Dermis blood vessel endothelial cell (primary cell): ENCODE measurements at places on chromosomes 7 and 10. TPM values are rescaled to one million over a fixed set of nuclear protein-coding genes. Genes with fewer than 3 reads are reported as not detected.

DNA sequence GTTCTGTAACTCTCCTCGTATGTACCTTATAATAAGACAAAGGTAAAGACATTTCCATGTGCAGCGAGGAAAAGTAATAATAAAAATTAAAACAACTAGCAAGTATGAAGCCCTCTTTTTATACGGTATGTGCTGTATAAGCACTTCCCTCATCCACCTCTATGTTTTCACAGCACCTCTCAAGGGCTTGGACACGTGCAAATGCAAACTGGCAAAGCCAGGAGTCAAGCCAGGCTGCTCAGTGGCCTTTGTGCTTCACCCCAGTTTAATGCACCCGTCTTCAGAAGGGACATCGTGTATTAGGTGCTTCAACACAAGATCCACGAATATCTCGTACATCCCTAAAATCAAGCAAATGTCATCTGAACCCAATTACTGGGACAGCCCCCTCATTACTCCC lies 1.3 kb upstream of the DGKI start:
- no peak for DNase-seq

DNA sequence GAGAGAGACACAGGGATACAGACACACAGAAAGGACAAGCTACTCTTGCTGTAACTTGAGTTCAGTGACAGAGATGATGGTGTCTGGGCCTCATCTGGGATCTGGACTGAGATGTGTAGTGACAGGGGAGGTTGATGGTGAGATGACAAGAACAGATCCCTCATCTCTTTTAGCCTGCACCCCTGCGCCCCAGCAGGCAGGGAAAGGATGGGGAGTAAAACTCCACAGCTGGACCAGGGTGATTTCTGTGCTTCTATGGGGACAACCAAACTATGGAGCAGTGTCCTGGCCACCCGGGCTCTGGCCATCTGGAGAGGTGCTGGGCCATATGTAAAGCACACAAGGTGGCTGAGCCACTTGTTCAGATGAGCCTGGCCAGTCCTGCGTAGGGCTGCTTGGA lies 4.5 kb upstream of the LRRC18 start:
- no peak for DNase-seq

DNA sequence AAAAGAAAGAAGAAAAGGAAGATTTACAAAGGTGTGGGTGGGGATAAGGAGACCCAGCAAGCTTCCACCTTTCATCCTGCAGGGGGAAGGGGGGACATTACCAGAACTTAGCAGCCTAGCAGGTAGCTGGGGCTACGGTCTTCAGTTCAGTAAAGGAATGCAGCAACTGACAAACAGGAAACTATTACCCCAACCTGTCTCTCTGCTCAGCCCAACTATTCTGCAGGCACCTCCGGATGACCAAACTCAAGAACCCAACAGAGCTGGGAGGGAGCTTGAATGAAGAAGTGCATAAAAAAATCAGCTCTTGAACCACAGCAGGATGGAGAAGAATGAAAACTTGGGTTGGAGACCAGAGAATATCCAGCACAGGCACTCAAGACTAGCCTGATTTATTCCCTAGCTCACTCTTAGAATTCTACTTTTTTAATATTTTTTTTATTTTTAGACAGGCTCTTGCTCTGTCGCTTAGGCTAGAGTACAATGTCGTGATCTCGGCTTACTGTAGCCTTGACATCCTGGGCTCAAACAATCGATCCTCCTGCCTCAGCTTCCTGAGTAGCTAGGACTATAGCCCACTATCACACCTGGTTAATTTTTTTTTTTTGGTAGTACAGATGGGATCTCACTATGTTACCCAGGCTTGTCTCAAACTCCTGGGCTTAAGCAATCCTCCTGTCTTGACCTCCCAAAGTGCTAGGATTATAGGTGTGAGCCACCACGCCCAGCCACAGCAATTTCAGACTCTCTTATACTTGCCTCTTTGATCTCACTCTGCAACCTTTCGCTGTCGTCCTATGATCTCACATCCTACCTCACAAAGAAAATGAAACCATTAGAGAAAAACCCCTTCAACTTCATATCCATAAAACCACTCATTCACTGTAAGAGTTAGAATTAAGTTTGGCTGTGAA lies 18.5 kb upstream of the C10orf67 start:
- no peak for DNase-seq

DNA sequence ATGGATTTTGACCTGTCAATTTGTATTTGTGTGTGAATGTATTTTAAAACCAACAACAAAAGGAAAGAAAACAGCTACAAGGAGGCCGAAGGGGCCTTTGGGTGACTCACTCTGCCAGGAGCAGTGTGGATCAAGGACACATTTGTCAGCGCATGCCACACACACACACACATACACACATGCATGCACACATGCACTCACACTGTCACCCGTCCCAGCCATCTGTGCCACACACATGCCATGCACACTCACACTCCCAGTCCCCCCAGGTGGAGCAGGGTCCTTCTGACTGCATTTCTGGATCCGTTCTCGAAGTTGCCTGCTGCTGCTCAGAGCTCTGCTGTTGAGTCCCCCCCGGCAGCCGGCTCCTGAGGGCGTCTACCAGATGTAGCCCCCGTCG lies 26.0 kb downstream of the SPOCK2 start:
- DNase-seq: no peak

DNA sequence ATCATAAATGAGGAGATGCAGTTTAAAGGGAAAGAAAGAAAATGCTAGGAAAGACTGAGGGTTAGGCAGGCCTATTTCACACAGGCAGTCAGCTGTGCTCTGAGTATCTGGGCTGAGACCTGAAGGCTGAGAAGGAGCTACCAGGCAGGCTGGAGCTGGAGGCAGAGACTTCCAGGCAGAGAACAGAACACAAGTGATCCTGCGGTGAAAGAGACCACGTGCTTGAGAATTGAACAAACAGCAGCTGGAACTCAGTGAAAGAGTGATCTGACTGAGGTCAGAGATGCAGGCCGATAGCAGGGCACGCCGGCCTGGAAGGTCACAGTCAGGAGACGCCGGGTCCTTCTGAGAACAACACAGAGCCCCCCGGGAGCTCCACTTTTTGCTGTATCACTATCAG lies 147.8 kb downstream of the ADAM12 start:
- DNase-seq: no peak

DNA sequence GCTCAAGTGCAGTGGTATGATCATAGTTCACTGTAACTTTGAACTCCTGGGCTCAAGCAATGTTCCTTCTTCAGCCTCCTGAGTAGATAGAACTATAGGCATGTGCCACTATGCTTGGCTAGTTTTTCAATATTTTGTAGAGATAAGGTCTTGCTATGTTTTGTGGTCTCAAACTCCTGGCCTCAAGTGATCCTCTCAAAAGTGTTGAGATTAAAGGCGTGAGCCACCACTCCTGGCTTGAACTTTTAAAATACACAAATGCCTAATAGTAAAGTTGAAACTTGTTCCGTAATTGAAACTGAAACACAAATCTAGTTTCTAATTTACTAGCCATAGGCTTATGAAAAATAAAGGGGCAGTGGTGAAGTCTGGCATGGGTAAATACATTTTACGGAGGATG lies 65.7 kb downstream of the AP3M1 start:
- no peak for DNase-seq

- no peak for DNase-seq
Observed at GRCh38 chr7:105320896-105321295, 67.8 kb downstream of the SRPK2 start.

DNA sequence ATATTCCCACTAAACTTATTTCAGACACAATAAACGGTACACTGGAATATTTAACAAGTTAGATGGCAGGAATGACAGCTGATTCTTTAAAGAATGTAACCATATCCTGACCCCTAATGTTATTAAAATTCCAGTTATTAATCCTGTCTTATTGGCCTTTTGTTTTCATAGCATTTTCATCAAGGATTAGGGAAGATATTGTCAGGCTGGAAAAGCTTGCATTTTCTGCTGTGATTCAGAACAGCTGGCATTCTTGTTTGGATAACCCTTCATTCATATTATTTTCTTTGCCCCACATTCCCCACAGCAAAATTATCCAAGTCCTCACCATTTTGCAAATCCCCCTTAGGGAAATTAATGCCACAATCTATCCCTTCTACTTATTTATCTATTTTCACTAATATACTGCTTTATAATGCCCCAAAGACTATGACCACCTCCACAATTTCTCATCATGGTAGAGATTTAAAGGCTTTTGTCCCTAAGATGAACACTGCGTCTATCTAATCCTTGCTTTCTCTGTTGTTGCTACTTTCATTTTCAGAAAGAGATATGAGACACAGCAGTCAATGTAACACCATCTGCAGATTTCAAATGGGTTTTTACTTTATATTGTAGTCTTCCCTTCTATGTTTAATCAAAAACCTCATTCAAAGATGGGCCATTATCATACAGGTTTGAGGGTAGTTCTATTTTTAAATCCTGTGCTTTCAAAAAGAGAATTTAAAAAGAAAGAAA lies 475.1 kb downstream of the PARD3 start:
- DNase-seq: no peak

GRCh38 chr10:14146025-14146424 lies 184.7 kb downstream of the FRMD4A start:
- DNase-seq: no peak

- DNase-seq: no peak
Observed at GRCh38 chr7:91165006-91165845, 99.0 kb upstream of the FZD1 start.

GRCh38 chr10:10544890-10545289 lies 472.8 kb upstream of the CELF2 start:
- no peak for DNase-seq

- no peak for DNase-seq
Observed at GRCh38 chr10:69366738-69367137, 50.0 kb downstream of the TACR2 start.

DNA sequence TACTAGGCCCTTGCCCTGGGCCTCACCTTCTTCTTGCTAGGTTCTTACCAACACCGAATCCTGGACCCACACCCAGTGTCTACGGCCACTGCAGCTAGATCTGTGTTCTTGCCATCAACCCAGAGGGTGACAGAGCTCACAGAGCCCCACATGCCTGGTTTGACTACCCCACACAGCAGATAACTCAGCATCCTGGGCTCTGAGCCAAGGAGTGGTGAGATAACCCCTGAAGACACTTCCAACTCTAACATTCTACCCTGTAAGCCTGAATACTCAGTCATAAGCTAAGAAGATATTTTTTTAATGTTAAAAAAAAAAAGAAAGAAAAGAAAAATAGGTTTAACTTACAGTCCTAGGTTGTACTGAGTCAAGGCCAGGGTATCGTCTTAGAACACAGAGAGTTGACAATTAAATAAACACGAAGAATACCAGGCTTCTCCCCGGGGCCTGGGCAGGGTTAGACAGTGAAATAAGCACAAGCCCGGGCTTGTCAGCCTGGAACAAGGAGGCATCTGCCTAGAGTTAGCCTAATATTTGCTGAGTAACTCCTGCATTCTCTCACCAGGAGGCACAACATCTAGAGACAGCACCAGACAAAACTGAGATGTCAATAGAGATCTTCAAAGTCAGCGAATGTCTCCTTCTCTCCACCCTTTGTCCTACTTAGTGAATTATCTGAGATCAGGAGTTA lies 556.5 kb upstream of the LRRN3 start:
- no peak for DNase-seq

DNA sequence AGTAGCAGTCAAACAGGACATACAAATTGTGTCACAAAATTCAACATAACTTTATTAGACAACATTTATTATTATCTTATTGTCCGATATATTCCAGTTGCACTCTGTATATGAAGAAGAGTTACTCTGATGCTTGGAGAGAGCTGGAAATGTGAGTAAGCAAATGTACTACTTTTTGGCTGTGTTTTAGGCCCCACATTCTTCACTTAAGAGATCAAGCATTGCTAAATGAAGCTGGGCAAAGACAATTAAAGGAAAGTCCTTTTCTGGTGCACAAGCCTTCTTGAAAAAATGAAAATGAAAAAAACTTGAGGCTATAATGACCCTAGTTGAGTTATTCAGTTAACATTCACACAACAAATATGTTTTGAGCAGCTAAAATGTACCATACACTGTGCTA lies 26.1 kb downstream of the MYPN start:
- peak; percentile 22 for DNase-seq

GRCh38 chr7:108294595-108294994 lies 161.6 kb downstream of the NRCAM start:
- peak; percentile 81 for DNase-seq

- DNase-seq: peak; percentile 38
Observed at GRCh38 chr7:121395494-121395960, 581 bp downstream of the FAM3C start.

The MARVELD1 gene
- 18.2 and 24.4 TPM in 2 replicates for total RNA-seq

The IL6 gene
- total RNA-seq: 1.0 and 1.3 TPM in 2 replicates

The PITX3 gene
- total RNA-seq: not detected in 2 replicates

The DTX2 gene
- total RNA-seq: 3.6 and 9.2 TPM in 2 replicates

The OR2A42 gene
- not detected in 2 replicates for total RNA-seq

The NDUFB8 gene
- total RNA-seq: 113 and 116 TPM in 2 replicates

The GRID1 gene
- not detected in 2 replicates for total RNA-seq

The ZC3HAV1 gene
- 44.6 and 73.2 TPM in 2 replicates for total RNA-seq
